Muscle of arm (tissue), 14 donors: ENCODE measurements at places on chromosomes 1 and 21.

- DNase-seq = no peak
Measured at GRCh38 chr1:201504179-201504631, 2.7 kb downstream of the CSRP1 start.

GRCh38 chr1:32431736-32432400 is 33.0 kb upstream of the ZBTB8B start:
- DNase-seq = no peak

DNA sequence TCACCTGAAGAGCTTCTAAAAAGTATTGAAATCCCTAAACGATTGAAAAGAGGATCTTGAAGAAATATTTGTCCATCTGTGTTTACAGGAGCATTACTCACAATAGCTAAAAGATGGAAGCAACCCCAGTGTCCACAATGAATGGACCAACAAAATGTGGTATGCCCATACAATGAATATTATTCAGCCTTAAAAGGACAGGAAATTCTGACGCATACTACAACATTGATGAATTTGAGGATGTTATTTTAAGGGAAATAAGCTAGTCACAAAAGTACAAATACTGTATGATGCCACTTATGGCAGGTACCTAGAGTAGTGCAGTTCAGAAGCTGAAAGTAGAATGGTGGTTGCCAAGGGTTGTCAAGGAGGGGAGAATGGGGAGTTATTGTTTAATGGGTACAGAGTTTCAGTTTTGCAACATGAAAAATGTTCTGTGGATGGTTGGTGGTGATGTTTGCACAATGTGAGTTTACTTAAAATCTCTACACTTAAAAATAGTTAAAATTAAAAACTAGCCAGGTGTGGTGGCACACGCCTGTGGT is 37.1 kb upstream of the GADD45A start:
- DNase-seq = no peak

GRCh38 chr1:185719021-185719420 is 15.2 kb upstream of the HMCN1 start:
- no peak for DNase-seq

GRCh38 chr1:81600878-81601622 is 199.7 kb upstream of the ADGRL2 start:
- DNase-seq = no peak

GRCh38 chr21:42640486-42640885 is 12.9 kb upstream of the PDE9A start:
- no peak for DNase-seq

DNA sequence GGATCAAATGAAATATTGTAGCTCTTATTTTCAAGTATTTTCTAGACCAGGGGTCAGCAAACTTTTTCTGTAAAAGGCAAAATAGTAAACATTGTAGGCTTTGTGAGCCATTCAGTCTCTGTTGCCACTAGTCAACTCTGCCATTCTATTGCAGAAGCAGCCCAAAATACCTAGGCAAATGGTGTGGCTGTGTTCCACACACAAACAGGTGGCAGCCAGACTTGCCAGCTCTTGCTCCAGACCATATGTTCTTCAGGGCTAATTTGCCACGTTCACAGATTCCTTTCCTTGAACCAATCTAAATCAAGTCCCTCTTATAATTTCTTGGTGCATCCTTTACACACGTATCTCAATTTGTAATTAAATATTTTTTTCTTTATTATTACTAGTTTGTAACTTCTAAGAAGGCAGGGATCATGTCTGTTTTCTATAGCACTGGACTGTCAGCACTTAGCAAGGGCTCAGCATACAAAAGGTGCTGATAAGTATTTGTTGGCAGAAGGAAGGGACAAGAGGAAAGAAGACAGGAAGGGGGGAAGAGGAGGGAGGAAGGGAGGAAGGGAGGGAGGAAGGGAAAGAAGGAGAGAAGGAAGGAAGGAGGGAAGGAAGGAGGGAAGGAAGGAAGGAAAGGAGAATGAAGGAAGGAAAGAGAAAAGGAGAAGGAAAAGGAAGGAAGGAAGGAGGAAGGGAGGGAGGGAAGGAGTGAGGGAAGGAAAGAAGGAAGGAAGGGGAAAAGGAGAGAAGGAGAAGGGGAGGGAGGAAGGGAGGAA is 106.5 kb upstream of the EDEM3 start:
- DNase-seq = no peak

- DNase-seq = no peak
Measured at GRCh38 chr1:184416481-184416880, 29.7 kb downstream of the C1orf21 start.
